Activated CD4-positive, alpha-beta T cell treated with anti-CD3 and anti-CD28 coated beads, Interleukin-2, Interleukin-6, amounts not matched to agents 100 ng/mL and 50 ng/mL, durations not matched to agents 16 hours and 8 hours (primary cell): ENCODE measurements at places on chromosomes 1 and 21.

- DNase-seq: peak; percentile 55
Observed at GRCh38 chr1:88595355-88596002, 88.6 kb upstream of the PKN2 start.

GRCh38 chr1:203450001-203450400 is 25.6 kb upstream of the PRELP start:
- no peak for DNase-seq

- no peak for DNase-seq
Observed at GRCh38 chr1:151860504-151861187, 7.1 kb upstream of the THEM5 start.

- DNase-seq: peak; percentile 27
Observed at GRCh38 chr21:43611598-43612369, 47.5 kb downstream of the HSF2BP start.

DNA sequence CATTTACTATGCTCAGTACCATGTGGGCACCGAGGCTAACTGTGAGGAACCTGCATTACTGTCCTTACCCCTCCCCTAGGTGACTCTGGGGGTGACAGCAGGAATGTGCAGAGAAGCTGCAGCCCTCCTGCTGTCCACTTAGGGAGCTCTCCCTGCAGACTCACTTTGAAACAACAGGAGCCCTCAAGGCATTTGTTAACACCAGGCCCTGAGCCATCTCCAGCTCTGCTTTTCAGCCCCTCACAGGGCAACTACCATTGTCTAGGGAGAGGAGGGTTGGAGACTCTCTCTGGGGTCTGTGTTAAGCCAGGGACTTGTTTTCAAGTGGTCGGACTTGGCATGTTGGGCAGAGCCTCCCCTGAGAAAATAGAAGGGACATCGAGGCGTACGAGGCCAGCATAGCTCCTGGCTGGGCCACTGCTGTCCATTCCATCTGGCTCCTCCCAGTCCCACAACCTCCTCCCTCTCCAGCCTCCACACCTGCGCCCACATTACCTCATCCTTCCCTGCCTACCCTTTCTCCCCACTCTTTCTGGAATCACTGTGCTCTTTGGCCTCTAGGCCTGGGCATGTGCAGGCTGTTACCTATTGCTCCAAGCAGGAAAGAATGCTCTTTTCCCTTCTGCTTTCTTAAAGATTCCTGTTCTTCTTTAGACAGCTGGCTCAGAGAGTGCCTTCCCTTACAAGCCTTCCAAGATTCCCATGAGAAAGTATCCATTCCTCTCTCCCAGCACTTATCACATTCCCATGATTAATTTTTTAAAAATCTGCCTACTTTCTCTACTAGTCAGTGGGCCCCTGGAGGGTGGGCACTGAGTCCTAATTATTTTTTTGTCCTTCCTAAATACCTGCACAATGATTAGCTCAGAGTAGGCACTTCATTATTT is 102.7 kb upstream of the GCLM start:
- DNase-seq: no peak

- no peak for DNase-seq
Observed at GRCh38 chr1:177872308-177872900, 97.5 kb downstream of the SEC16B start.

GRCh38 chr1:74712881-74713280 is 20.0 kb downstream of the CRYZ start:
- DNase-seq: no peak

GRCh38 chr1:25818569-25818968 is 1.2 kb upstream of the MTFR1L start:
- DNase-seq: no peak

GRCh38 chr1:168656485-168656884 is 72.5 kb downstream of the DPT start:
- no peak for DNase-seq

- no peak for DNase-seq
Observed at GRCh38 chr1:28902738-28903137, 11.6 kb upstream of the EPB41 start.

DNA sequence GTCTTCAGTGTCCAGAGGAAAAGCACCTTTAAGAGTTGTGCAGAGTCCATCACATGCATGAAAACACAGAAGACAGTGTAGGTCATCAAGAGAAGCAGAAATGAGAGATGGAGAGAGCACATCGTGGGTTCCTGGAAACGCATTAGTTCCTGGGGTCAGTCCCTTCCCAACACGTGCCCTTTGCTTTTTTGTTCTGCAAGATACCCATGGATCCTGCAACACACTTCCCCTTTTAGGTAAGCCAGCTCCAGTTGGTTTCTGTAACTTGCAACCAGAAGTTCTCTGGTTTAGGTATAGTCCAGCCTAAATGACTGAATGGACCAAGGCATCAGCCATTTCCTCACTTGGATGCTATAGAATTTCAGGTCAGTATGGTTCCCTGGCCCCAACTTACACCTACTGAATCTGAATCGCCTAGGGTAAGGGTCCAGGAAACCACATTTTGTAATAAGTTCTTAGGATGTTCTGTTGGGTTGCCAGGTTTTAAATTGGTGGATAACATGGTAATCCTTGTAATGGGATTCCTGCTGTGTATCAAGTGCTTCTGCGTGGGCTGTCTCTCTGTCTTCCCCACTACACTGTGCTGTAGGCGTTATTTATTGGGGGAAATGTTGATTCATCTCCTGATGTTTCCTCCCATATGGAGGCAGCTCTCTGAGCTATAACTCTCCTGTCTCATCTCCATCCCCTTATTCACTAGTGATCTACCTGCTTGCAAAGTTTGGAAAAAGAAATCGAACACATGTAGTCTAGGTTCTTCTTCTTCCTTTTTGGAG is 230.6 kb downstream of the TNR start:
- DNase-seq: no peak

GRCh38 chr1:147634645-147635044 is 35.7 kb downstream of the ACP6 start:
- DNase-seq: no peak

DNA sequence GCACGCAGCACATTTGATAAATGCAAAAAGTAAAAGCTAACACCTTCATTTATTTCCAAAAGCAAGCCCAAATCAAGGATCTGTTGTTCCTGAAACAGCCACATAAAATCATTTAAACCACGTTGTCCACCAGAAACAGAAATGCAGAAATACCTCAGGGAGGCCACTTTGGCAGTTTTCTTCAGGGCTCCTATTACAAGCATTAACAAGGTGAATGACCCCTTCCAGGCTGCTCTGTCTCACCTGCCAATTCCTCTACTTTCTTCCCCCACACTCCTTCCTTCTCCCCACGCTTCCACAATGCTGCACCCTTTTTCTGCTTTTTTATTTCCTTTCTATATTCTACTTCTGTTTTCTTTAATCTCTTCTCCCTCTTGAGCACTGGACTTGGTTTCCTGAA is 55.0 kb upstream of the PTGFRN start:
- no peak for DNase-seq

DNA sequence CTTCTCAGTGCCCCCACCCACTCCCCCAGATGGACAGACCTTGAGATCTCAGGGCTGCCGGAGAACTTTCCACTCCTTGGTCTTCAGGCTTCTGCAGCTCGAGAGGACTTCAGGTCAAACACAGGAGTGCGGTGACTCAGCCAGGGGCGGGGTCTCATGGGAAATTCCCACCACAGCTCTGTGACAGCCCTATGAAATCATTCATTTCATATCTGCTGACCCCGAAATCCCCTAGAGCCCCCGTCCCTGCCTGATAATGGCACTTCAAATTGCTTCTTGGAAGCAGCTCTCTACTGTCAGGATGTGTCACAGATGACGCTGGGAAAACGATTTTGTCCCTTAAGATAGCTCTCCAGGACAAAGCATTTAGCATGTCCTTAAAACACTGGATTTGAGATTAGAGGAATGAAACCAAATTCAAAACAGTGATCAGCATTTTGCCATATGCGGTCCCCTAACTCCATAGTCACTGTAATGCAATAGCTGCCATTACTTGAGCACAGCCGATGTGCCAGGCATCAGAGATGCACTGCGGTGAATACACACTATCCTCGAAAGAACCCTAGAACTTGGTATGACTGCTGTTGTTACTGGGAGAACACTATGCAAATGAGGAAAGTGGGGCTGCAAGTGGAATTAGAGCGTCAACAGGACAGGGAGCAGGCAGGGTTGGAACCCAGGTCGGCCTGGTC is at the start of gene TNFRSF9:
Gene TNFRSF9, minus strand, starts transcription at position 95 of the 692 bp plus-strand sequence. CDS start 845 bp downstream, outside the sequence.
- peak; percentile 77 for DNase-seq

GRCh38 chr1:53048960-53049573 is 12.9 kb upstream of the PODN start:
- DNase-seq: no peak

DNA sequence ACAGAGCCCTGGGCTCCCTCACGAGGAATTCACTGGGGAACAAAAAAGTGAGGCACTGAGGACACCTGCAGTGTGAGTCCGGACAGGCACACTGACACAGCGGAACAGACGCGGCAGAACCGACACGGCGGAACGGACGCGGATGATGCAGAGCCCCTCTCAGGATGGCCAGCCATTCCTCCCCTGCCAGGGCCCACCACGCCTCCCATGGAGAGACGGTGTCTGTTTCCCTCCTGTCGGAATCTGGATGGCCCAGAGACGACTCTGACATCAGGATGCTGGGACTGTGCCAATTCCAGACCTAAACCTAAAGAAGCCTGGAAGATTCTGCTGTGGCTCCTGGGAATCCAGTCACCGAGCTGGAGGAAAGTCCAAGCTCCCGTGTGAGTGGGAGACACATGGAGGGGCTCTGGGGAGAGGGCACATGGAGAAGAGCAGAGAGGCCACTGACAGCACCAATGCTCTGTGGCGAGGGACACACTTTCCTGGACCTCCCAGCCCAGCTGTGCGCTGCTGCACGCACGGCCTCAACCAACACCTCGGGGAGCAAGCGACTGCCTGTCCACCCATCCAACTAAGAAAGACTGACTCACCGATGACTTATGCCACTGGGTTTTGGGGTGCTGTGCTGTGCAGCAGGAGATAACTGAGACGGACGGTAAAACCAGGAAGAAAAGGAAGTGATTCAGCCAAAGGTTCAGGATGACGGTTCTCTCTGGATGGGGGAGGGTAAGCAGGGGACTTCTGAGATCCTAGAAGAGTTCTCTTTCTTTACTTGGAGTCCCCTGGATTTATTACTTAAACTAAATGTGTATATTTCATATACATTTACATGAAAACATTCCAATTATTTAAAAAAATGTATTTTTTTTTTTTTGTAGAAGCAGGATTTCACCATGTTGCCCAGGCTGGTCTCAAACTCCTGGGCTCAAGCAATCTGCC is 23.3 kb downstream of the ZBTB17 start:
- DNase-seq: peak; percentile 79

- DNase-seq: no peak
Observed at GRCh38 chr1:200490183-200490582, 80.3 kb upstream of the ZNF281 start.

DNA sequence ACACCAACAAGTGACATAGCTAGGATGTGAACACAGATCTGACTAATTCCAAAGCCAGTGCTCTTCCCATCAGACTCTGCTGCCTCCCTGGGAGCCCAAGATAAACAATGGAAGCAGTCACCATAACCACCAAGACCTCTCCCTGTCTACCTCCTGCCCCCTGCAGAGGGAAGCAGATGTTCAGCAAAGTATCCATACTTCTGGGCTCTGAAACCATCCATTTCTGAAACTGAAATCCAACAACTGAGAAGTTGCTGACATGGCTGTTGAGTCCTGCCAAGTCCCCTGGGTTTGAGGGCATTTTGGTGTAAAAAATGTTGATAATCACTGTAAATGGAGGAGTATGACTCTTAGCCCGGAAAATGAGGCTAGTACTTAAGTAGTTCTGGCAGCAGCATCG is 102.1 kb downstream of the TYW3 start:
- DNase-seq: no peak

- DNase-seq: peak; percentile 68
Observed at GRCh38 chr1:93680420-93681100, 1.1 kb downstream of the BCAR3 start.

DNA sequence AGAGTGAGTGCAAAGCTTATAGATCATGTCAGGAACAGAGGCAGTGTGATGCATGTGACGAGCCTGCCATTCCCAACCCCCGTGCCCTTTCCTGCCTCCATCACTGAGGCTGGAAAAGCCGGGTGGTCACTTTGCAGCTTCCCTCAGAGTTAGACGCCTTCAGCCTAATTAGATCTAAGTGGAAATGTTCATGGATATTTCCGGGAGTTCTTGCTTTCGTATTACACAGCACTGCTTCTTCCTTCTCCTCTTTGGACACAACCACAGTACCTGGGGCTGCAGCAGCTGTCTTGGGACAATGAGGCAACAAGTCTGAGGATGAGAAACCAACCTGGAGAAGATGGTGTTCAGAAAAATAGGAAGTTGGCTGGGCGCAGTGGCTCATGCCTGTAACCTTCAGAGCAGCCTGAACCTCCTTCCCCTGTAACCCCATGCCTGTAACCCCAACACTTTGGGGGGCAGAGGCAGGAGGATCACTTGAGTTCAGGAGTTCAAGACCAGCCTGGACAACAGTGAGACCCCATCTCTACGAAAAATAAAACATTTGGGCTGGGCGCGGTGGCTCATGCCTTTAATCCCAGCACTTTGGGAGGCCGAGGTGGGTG is 24.5 kb downstream of the SERINC2 start:
- DNase-seq: no peak

DNA sequence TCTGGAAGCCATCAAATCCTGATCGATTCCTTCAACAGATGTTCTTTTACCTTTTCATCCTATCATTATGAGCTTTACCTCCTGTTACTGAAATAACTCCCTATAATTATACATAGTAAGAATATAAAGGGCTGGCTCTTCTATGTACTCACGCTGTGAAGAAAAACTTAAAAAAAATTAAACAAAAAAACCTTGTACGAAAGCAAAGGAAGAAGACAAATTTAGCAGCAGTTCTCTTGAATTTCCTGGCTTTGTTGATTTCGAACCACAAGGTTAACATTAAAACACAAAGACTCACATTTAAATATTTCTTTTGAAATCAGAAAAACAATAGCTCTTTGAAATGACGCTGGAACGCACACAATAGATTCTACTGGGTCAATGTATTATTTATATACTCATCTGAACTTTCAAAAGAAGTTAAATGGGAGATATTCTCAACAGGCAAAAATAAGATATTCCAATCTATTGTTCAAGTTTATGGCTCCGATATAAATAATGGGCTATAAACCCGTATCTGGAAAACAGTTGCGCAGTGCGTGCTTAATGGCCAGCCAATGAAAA is 13.6 kb upstream of the SPEN start:
- DNase-seq: no peak

DNA sequence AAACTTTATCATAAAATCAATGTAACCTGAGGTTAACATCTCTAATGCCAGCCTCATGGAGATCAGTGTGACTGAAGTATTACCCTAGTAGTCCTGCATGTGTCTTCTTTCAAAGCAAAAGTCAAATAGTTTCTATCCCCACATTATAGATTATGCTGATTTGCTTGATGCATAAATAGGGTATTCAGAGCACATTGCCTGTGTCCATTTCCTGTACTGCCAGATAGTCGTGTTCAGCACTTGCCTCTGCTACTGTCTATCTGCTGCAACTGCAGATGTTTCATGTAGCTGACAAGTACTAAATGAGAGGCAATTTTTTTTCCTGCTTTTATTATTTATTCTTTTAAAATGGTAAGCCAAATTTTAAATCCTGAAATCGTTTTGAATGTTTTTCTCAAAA is 348.7 kb downstream of the CHRM3 start:
- DNase-seq: no peak

GRCh38 chr1:1183221-1183747 is 9.6 kb downstream of the TTLL10 start:
- no peak for DNase-seq

GRCh38 chr1:2004856-2005255 is 1.3 kb upstream of the CFAP74 start:
- DNase-seq: no peak
